HL-60 (cell line): ENCODE measurements at places on chromosomes 1 and 21.

GRCh38 chr1:197464044-197464443 is 196.0 kb downstream of the CRB1 start:
- peak; percentile 82 for DNase-seq

DNA sequence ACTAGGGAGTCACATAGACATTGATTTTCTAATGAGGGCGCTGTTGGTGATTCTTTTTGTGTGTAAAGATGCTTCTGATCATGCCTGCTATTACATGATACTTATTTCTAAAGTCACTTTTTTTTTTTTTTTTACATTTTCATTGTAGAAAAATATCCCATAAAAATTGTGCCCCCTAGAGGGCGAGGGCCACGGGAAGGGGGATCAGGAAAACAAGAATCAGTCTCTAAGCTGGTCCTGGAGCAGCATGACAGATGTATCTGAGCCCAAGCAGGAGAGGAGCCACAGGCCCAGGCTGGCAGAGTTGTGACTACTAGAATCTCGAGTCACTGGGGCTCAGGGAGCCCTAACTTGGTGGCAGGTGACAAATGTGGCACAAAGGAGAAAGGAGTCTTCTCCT is 28.1 kb downstream of the ZSCAN20 start:
- DNase-seq = no peak

GRCh38 chr21:29448766-29449165 is 150.0 kb downstream of the BACH1 start:
- DNase-seq = no peak

DNA sequence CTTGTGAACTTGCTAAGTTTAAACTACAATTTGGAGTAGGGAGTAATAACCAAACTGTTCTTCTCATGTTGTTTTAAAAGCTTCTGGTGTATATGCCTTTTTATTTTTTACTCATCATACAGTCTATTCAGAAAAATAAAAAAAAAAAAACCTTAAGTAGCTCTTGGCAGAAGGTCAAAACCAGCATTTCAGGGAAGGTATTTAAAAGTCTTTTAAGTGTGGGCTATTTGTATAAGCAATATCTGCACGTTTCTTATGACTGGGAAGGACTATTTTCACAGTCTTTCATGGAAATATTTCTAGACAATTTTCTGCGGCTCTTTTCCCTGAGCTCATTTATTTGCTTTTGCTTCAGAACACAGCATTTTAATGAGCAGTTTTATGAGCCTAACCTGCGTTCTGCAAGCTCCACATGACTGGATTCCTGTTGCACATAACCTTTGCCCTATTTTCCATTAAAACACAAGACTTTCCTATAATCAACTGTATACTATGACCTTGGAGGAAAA is 60.9 kb upstream of the C1orf105 start:
- no peak for DNase-seq

DNA sequence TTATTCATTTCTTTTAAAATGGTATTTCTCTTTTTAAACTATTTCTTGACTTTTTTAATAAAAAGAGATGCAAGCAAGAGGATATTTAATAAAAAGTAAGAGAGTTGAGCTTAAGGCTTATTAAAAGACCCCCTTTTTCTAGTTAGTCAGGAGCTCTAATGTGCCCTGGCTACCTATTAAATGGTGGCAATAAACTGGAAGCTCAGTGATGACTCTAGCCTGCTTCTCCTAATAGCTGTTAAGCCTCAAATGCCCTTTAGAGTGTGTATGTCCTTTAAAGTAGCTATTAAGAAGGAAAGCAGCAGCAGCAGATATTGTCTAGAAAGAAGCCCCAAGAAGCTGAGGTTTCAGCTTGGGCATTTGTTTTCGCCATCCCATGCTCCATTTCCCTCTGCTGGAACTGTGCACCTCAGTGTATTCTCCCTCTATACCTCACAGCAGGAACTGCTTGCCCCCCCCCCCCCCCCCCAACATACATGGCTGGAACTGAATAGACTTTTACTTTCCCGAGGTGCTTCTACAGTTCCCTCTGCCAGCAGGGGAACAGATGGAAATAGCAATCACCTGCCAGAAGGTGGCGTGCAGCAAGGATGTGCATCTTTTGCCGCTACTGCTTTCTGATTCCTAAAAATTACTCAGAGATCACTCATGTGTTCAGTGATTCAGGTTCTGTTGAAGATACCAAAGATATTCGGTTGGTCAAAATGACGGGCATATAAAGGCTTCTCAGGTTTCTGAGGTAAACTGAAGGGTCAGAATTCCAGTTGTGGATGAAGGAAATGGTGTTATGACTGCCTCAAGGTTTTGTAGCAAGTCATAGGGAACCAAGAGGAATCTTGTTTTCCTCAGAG is 2.5 kb downstream of the RGS4 start:
- peak; percentile 13 for DNase-seq

DNA sequence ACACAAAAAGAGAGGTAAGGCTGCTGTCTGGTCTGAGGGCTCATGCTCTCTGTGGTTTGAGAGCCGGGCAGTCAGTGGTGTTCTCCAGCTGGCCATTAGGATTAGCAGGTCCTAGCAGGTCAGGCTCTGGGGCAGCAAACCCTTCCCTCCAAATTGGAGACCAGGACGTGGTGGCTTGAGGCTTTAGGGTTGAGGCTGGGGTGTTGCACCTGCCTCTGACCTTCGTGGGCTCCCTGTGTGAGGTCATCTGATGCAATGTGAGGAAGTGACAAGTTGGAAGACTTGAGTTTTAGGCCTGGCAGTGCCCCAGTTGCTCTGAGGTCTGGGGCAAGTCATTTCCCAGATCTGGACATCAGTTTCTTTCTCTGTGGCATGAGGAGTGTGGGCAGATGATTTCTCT is 24.4 kb downstream of the SZRD1 start:
- no peak for DNase-seq

DNA sequence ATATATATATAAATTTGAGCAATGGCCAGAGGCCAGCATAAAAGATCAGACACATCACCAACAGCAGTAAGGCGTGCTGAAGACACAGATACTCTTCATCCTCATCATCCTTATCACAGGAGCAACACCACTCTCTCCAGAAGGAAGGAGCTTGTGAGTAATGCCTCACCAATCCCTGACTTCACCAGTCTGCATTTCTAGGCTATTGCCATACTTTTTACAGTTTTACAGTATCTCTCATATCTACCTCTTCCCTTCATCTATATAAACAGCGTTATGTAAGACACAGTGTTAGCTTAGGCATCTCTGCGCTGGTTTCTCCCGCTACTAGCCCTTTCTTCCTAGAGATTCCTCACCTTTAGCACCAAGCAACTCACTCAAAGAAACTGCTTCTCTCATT is 2.4 kb upstream of the ABL2 start:
- no peak for DNase-seq
